Activated T-helper 1 cell treated with Interleukin-2 at 50 U/mL for 16 hours (primary cell): ENCODE measurements at places on chromosomes 1 and 21.
A peak's percentile ranks its signal among the peaks of the same experiment; 100 is the strongest.

GRCh38 chr1:5798904-5799303 is 193.3 kb downstream of the NPHP4 start:
- DNase-seq, result no peak

GRCh38 chr21:29475329-29475728 is 176.6 kb downstream of the BACH1 start:
- no peak for DNase-seq

DNA sequence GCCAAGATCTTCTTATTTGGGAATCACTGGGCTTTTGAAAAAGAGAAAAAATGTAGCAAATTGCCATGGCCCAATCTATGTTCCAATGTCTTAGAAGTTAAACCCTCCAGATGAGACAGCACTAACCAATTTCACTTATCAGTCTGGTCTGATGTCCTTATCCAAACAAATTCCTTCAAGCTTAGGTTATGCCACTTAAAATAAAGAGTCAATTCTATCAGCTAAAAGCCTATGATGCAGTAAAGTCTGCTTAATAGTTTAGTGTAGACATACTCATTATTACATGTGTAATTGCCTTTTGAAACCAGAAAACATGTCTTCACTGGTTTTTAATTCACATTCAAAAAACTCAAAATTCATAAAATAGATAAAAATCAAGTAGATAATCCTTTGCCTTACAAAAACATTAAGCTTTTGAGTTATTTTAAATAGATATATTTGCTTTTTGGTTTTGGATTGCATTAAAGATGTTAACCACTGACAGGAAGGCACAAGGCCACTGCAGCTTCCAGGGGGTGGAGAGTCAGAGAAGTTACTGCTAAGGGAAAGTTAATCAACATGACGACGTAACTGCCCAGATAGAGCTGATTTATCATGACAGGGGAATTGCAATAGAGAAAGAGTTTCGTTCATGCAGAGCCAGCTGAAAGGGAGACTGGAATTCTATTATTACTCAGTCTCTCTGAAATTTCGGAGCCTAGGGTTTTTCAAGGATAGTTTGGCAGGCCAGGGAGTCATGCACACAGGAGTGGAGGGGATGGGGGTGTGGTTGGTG is 106.1 kb downstream of the MAP3K21 start:
- no peak for DNase-seq

DNA sequence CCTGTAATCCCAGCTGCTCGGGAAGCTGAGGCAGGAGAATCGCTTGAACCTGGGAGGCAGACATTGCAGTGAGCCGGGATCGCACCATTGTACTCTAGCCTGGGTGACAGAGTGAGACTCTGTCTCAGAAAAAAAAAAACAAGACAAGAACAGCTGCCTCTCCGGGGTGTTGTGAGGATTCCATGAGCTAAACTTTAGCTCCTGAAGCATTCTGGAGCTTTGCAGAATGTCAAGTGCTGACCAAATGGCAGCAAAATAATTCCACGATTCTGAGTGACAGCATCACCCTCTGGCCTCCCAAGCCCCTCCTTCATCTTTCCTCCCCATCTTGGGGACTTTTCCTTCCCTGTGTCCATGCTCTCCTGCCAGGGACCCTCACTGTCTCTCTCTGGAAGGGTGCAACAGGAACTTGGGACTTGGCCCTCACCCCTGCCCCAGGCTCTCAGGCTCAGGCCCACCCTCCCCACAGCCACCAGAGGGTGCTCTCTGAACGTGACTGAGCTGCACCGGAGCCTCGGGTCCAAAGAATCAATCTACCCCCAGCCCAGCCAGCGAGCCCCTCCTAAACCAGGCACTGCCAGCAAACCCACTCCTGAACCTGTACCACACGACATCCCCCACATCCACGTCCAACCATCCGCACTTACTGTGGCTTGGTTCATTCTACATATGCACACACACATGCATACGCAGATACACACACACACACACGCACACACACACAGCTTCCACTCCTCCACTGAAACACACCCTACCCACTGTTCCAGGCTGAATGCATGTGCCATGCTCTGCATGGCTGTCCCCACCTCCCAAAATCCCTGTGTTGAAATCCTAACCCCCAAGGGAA is 45.7 kb downstream of the ACOT7 start:
- peak; percentile 52 for DNase-seq

- no peak for DNase-seq
Measured at GRCh38 chr1:59360170-59360569, 63.3 kb downstream of the FGGY start.

- DNase-seq, result no peak
Measured at GRCh38 chr1:208141610-208142192, 102.5 kb downstream of the PLXNA2 start.

- no peak for DNase-seq
Measured at GRCh38 chr1:176144526-176144925, 62.6 kb downstream of the COP1 start.

GRCh38 chr1:158112994-158113758 is 67.5 kb upstream of the CD1D start:
- no peak for DNase-seq

- DNase-seq, result no peak
Measured at GRCh38 chr1:17540255-17541001, 930 bp downstream of the ARHGEF10L start.

GRCh38 chr1:85681087-85681486 is 27.1 kb downstream of the ZNHIT6 start:
- no peak for DNase-seq
